ENCODE measurements at places on chromosomes 7 and 10.

GRCh38 chr10:6382081-6382480 lies 179.3 kb downstream of the PFKFB3 start:
- no peak for DNase-seq

DNA sequence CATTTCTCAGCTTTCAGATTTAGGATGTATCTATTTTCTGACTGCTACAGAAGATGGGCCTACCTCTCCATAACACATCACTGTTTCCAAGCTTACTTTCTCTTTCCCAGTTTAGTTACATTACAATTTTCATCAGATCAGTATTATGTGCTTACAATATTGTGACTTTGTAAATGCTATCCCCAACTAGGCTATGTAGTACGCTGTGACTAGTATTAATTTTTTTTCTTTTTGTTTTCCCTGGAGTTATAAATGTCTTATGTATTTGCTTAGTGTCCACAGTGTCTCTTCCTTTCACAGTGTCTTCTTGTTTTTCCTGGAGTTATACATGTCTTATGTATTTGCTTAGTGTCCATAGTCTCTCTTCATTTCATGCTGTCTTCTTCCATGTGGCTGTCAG lies 188.9 kb downstream of the PTPRN2 start:
- no peak for DNase-seq

DNA sequence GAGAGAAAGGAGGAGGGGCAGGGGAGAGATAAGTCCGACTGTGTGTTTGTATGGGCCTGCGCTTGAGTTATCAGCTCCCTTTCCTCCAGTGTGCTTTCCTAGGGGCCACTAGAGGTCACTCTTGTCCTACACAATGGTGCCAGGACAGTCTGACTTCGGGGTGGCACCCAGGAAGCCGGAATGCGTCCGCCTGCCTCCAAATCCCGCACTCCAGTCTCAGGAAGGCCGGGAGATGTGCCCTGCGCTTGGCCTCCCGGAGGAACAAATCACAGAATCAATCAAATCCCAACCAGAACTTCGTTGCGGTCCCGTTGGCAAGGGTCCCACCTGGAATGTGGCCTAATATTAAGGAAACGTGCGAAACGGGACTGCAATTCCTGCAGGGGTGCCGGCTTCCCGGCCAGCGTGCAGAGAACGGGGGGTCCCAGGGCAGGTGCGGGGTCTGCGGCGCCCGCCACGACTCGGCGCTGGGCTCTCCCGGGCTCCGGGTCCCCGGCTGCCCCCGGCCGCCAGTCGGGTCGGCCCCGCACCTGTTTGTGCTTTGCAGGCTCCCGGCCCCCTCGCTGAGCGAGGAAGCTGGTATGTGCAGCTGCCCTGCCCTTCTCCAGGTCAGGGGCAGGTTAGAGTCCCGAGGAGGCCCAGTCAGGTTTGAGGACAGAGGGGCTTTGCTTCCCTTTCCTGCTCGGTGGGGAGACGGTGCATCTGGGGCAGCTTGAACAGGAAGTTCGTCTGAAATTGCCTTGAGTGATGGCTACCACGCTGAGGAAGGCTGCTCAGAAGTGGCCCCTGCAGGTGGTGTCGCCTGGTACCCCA lies 21.0 kb upstream of the HPS1 start:
- peak; percentile 29 for DNase-seq

DNA sequence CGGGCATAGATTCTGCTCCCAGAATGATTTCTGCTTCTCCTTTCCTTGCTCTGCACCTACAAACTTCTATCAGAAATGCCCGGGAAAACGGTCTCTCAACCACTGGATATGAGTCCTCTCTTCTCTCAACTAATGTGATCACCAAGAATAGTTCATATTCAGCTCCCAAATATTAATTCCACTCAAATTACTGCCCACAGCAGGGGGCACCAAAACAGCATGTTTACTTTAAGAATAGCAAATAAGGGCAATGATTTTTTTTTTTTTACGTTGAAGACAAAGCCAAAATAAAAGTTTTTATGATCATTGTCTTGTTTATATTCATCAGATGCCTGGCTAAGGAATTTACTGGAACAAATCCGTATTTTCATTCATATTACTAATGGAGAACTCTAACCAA lies 94.9 kb upstream of the PRSS1 start:
- no peak for DNase-seq

- no peak for DNase-seq
These were observed 66.3 kb downstream of the KLHDC10 start for GRCh38 chr7:130136579-130137167.

DNA sequence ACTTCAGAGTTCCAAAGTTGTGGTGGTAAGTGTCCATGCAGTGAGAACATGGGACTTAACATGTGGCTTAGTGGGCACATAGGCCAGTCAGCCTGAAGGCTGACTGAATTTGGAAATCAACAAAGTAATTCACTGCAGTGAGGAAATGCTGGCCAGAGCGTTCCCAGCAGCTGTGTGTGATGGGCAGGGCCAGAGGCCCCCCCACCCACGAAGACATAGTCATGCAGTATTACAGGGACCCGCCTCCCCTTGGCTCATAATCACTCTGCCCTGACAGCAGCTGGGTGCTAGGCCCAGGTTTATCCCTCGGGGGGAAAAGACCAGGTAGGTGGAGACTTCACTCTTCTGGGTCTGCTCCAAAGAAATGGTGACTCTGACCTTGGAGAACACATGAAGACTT lies 33.7 kb downstream of the HTR5A start:
- no peak for DNase-seq

GRCh38 chr10:127024685-127025435 lies 119.6 kb downstream of the DOCK1 start:
- DNase-seq = no peak

DNA sequence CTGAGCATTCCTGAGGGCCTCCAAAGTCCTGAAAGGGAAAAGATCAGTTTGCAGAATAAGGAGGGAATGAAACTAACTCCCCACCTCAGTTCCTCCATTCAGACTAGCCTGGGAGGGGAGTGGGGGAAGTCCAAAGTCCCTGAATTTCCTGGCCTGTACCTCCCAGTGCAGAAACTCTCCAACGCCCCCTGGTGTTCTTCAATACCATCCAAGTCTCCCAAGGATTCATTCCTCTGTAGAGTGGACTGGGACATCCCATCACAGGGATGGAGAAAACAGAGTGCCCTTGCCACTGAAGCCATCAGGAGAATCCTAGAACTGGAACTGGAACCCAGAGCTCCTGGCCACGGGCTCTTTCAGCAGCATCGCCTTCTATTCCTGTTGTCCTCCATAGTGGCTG lies 1.6 kb upstream of the COL13A1 start:
- DNase-seq = no peak

- no peak for DNase-seq
These were observed 80.9 kb downstream of the HIP1 start for GRCh38 chr7:75657866-75658265.

DNA sequence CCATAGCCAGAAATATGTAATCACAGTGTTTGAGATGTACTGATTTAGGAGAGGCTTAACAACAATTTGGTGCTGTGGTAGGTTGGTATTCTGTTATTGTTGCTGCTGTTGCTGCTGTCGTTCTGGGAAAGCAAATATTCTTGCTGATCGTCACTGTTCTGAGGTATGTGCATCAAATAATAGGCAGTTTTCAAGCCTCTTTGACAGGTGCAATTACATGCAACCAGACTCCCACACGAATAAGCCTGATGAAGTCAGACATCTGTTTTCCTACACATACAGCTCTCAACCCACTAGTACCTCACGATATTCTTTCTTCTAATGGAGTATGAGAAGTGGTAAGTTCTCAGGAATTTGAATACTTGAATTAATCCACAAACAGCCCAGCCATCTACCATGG lies 46.7 kb upstream of the NRG3 start:
- no peak for DNase-seq

- DNase-seq = no peak
These were observed 10.7 kb upstream of the COBL start for GRCh38 chr7:51327287-51327717.

- no peak for DNase-seq
These were observed 98.7 kb downstream of the LRRC4 start for GRCh38 chr7:127932496-127932895.

- no peak for DNase-seq
These were observed 23.7 kb downstream of the PHTF2 start for GRCh38 chr7:77822269-77822668.

DNA sequence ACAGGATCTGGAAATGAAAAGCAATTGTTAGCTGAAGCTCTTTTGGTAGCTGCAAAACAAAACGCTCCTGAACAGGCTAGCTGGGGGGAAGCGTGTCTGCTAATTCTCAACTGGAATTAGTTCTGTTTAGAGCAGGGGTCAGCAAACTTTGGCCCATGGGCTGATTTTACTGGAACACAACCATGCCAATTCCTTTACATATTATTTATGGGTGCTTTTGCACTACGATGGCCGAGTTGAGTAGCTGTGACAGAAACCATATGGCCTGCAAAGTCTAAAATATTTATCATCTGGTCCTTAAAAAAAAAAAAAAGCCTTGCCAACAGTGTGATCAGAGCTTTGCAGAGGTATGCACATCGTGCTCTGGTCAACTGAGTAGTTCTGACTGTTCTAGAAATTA lies 108.4 kb upstream of the PDLIM1 start:
- DNase-seq = no peak

DNA sequence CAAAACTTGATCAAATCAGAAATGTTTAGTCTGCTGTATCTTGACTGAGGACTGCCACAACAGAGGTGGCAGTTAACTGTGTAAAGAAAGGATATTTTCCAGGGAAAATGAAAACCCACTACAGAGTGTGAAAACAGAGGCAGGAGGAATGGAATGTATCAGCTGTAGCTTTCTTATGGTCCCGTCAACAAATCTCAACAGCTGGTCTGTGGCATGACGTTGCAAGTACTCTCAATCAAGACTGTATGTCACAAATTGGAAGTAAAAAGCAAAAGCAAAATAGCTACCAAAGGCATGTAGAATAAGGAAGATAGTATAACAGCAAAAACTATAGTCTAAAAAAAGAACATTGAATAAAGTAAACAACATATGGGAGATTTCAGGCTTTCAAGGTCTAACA lies 123.5 kb downstream of the KMT2C start:
- DNase-seq = no peak

DNA sequence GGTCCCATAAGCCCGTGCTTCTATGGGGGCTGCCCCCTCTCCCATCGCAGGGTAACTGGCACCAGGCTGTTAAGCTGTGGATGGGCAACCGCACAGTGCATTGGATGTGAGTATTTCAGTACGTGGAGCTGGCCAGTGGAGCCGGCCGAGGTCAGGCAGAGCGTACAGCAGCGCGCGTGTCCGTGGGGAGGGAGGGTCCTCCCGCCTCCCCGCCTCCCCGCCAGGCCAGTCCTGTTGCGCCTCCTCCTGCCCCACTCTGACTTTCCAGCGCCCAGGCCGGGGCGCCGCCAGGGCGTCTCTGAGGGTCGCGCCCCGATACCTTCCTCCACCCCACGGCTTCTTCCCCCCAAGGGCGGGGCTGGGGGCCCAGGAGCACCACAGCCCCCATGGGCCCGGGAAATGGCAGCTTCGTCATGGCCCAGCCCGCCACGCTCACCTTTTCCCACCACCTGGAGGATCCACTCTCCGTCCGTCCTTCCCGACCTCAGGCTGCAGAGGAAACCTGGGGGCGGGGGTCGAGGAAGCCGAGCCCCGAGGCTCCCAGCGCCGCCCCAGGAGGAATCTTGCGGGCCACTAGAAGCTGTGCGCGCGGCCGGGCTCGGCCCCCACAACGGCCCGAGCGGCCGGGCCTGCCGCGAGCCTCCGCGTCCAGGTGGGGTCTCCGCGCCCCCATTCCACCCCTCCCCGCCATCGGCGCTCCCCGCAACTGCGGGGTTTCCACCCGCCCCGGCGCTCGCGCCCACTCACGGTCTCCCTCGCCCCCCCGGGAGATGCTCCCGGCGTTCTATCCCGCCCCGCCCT lies 831 bp upstream of the PFKP start:
- no peak for DNase-seq

DNA sequence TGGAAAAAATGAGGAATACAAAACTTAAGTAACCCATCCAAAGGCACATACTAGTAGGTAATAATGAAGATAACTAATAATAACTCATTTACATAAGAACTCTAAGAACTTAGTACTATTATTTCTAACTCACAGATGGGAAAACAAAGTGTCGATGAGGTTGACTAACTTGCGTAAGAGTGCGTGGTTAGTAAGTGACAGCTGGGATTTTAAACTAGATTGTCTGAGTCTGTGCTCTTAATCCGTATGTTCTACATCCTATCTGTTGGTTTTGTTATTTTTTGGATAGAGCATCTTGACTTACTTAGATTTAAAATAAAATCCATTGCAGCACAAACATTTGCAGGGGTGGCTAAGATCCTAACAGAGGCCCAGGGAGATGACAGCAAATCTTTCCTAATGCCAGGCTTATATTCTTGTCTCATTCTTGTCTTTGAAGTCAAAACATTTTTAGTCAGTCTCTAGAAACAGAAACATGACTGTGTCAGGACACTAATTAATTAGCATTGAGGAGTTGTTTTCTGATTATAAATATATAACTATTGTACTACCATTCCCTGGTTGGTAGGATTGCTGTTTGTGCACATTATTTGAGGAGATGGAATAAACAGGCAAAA lies 11.7 kb downstream of the RPA3 start:
- DNase-seq = no peak

GRCh38 chr7:70614237-70615045 lies 517.5 kb upstream of the GALNT17 start:
- DNase-seq = no peak

DNA sequence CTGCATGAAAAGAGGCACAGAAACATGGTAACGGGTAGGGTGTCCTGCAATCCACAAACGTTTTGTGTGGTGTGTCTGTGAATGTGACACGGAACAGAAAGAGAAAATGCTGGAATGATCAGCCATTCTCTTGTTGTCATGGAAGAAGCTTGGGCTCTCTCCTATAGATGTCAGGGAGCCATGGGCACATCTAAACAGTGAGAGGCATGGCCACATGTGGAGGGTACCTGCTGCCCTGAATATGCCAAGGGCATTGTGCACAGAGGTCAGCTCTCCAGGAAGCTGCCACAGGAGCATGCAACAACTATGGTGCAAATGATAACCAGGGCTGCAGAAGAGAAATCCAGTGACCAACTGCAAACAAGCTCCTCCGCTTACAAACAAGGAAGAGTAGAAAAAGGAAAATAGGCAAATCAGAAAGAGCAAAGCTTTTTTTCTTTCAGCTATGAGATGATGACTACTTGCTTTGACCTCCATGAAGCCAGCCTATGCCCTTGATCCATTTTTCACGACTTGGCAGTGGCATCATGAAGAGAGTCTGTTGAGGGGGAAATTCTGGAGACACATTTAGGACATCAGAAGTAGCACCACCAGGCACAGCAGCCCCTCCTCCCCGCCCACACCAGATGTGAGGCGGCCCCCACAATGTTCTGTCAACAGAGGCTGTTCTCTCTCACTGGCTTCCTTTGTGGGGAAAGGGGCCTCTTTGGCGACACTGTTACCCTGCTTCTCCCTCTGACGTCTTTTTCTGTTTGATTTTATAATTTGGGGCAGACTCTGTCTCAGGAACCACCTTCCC lies 4.8 kb upstream of the PDE1C start:
- no peak for DNase-seq

DNA sequence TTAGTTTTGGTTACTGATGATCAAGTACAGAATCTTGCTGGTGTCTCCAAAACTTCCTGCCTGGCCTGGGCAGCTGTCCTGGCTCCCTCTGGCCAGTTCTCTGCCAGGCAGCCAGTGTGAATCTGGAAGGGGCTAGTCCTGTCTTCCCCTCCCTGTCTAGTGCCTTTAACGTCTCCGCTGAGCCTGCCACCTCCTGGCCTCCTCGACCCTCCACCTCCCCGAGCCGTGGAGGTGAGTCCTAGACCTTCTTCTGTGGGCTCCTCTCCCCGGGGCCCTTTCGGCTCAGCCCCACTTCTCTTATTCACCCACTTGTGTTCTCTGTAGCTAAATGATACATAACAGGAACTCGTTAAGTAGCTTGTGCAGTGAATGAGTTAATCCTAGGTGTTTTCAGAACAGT lies 218.2 kb downstream of the MGMT start:
- no peak for DNase-seq

GRCh38 chr7:47785923-47786556 lies 162.2 kb downstream of the PKD1L1 start:
- no peak for DNase-seq
